ENCODE measurements at places on chromosomes 3 and 15. TPM values are rescaled to one million over a fixed set of nuclear protein-coding genes. Genes with fewer than 3 reads are reported as not detected.

GRCh38 chr3:30775040-30775439, 119.4 kb downstream of the GADL1 start:
- no peak for DNase-seq

Gene DNAJC17
- total RNA-seq: 24.3 TPM

GRCh38 chr15:45586125-45586524, 1.1 kb upstream of the BLOC1S6 start:
- DNase-seq: no peak

GRCh38 chr3:43871627-43872245, 181.0 kb downstream of the ABHD5 start:
- no peak for DNase-seq

Gene BAHD1
- total RNA-seq: 27.2 TPM

DNA sequence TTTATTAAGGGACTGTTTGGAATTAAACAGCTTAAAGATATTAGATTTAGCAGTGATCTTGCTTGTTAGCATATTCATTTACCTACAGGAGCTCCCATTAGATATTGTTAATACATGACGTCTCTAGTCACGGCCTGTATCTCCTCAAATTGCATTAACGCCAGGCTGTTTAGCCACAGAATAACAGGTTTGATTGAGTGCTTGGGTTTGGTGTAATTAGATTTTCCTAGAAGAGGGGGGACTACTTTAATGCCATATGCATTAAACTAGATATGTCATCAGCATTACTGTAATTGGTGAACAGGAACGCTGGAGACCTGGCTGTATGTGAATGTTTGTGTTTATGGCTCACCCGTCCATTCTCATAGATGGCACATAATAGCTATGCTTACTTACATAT, 841.4 kb upstream of the NR2F2 start:
- no peak for DNase-seq

DNA sequence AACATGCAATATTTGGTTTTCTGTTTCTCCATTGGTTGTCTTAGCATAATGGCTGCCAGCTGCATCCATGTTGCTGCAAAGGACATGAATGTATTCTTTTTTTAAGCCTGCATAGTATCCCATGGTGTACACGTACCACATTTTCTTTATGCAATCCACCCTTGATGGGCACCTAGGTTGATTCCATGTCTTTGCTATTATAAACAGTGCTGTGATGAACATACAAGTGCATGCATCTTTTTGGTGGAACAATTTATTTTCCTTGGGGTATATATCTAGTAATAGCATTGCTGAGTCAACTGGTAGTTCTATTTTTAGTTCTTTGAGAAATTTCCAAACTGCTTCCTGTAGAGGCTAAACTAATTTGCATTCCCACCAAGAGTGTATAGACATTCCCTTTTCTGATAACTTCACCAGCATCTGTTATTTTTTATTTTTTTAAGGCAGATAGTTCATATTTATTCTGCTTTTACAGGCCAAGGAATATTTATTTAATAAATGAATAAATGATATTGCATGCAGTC, 62.4 kb upstream of the NPHP3 start:
- DNase-seq: no peak

DNA sequence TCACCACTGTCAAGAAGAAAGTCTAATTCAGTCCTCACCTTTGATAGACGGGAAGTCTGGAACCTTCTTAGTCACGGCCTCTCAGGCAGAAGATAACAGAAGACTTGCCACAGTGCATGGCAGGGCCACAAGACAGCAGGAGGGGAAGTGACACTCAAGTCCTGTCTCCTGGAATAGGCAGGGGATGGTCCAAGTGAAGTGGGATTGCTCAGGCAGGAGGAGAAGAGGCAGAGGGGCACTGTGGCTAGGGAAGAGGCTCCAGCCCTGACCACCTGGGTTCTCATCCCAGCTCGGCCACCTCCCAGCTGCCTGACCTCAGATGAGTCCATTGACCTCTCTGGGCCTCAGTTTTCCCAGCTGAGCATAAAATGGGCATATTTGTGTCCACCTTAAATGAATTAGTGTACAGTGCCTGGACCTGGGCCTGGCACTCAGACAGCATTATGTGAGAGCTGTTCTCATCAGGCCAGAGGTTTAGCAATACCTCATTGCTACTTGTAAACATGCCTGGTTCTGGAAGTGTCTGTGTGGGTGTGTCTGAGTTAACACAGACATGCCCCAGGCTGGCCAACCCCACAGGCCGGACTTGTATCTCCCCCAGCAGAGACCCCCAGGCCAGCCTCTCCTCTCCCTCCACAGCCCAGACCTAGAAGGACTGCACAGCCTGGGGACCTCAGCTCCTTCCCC, 11.5 kb upstream of the PCSK6 start:
- no peak for DNase-seq

All from left lung (tissue), 14 donors.